ENCODE measurements at places on chromosomes 12 and 14.

DNA sequence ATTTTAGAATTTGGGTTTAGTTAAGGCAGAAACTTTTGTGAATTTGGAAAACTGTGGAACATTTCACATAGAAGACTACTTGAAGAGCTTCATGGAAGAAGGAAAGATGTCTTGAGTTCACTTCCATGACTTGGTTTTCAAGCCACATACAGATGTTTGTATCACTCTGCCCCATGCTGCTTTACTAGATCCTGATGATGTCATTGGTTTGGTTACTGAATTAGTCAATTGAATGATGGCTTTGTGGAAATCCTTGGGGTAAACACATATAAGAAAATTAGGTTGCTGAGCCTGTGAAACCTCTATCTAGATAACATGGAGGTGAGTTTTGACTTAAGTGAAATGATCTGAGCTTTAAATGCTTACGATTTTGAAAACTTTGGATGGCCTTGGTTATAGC is 90.6 kb downstream of the LRRK2 start:
- no peak for DNase-seq

DNA sequence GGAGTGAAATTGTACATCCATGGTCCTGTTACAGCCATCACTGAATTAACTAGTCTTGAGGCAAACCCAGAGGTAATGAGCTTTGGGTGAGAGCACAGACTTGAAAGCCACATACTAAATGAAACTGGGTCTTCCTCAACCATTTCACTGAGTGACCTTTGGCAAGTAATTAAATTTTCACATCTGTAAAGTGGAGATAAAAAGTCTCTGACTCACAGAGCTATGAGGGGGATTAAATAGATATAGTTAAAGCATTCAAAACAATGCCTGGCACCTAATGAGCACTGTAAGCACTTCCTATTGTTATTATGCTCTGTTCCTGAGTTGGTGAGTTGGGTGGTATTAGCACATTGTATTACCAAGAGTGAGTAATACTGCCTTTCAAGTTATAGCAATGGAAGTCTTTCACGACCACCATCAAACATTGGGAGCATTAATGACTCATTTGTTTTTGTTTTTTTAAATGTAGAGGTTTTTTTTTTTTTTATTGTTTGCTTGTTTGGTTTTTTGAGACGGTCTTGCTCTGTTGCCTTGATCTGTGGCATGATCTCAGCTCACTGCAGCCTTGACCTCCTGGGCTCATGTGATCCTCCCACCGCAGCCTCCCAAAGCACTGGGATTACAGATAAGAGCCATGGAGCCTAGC is 12.5 kb upstream of the STRN3 start:
- no peak for DNase-seq

GRCh38 chr12:46105735-46106134 is 115.4 kb upstream of the SCAF11 start:
- no peak for DNase-seq

GRCh38 chr12:80413462-80413861 is 30.6 kb upstream of the PTPRQ start:
- DNase-seq, result no peak

DNA sequence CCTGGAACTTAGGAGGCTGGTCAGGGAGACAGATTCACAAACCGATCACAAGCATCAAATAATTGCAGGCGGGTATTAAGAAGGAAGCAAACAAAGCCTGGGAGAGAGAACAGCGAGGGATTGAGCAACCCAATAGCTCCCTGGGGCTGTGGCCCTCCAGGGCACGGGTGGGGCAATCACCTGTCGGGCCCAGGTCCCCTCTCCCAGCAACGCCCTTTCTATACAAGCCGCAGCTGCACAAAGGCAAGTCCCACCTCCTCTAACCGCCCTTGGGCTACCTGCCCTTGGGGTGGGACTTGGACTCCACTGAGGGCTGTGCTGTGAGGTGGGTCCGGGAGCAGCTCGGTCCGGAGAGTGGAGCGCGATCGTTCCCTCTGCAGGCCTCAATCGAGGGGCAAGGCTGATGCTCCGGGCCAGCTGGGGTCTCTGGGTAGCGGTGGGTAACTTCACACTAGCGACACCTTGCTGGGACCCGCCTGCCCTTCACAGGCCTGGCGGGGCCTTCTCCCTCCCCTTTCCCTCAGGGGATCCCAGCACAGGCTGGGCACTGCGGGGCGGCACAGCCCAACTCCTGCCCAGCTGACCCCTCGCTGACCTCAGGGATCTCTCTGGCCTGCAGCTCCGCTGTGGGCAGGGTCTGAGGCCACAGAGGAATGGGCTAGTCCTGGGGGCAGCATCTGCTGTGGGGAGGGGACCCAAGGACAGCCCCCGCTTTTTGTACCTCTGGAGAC is 8.0 kb downstream of the PHB2 start:
- no peak for DNase-seq

- DNase-seq, result no peak
Measured at GRCh38 chr12:124713436-124714082, 146.1 kb upstream of the NCOR2 start.

GRCh38 chr12:56980941-56981530 is 23.6 kb upstream of the RDH16 start:
- DNase-seq, result no peak

DNA sequence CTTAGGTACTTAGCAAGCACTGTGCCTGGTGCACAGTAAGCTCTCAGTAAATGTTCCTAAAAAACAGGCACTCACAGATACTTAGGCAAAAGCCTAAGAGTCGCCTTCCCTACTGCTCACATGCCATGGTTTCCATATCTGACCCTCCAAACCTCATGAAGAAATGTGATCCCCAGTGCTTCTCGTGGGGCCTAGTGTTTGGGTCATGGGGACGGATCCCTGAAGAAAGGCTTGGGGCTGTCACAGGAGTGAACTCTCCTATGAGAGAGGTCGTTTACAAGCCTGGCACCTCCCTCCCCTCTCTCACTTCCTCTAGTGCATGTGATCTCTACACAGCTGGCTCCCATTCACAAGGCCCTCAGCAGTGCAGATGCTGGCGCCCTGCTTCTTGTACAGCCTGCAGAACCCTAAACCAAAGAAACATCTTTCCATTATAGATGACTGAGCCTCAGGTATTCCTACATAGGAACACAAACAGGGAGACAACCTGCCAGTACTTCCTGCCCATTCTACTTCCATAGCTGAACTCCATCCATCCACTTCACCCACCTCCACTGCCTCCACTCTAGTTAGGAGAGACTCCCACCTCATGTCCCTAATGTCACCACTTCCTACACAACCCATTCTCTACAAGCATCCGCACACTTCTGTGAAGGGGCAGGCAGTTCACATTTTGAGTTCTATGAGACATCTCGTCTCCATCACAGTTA is 2.9 kb downstream of the SLC15A4 start:
- DNase-seq, result no peak

DNA sequence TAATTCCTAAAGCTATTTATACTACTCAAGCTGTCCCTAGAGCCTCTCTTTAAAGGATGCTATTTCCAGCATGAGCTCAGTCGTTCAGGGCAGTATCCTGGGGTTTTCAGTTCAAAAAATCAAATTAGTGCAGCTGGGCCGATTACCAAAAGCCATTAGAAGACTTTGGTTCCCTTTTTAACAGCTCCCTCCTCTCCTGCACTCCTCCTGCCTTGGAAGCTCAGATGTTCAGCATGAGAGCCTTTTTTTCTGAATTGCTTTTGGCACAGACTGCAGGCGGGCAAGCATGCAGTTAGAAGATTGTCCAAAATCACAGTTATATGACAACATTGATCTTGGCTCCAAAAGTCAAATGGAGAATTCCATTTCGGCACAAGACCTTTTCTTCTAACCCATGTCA is 179.6 kb downstream of the SLC35F4 start:
- DNase-seq, result no peak

DNA sequence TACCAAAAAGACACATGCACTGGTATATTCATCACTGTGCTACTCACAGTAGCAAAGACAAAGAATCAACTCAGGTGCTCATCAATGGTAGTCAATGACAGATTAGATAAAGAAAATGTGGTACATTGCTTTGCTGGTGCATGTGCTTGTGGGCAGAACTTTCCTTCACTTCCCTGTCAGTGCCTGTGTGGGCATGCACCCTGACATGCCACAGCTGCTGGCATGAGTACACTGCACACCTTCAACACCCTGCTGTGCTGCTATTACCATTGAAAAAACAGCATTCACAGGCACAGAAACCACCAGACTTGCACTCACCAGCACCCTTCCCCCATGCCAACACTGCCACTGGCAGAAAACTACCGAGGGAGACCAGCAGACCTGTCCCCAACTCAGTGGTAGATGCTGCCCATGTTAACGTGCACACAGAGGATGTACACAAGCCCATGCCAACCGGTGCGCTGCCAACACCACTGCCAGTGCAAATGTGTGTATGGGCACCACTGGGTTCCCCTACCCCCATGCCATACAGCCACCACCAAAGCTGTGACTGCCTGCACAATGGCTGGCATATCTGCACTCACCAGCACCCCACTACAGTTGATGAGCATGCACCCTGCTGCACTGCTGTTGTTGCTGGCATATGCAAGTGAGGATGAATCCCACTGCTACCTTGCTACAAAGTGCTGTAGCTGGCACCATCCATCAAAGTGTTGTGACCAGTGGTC is 57.4 kb downstream of the APOBEC1 start:
- DNase-seq, result no peak

DNA sequence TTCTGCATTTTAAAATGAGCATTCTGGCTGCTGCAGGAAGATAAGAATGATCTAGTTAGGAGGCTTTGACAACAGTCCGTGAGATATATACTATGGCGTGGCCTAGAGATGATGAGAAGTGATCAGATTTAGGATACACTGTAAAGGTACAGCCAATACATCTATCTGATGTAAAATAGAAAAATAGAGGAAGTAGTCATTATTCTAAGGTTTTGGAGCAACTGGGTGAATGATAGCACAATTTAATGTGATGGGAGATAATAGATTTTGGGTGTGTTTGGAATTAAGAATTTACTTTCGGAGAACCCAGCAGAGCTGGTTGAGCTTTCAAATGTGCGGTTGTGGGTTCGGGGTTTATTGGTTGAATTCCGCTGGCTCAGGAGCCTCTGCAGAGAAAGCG is at the start of gene ANP32D:
Gene ANP32D (plus strand): TSS at position 301 of the 400 bp plus-strand sequence. CDS start 106 bp downstream, outside the sequence.
- DNase-seq, result no peak

Measured in HS-27A (cell line).